ENCODE measurements at places on chromosomes 2 and 18.

GRCh38 chr18:42310956-42311355 is 355.9 kb downstream of the PIK3C3 start:
- DNase-seq: no peak

GRCh38 chr2:217107480-217107879 is 247.6 kb upstream of the TNP1 start:
- no peak for DNase-seq

GRCh38 chr2:173221937-173222594 is 132.6 kb upstream of the CDCA7 start:
- DNase-seq: no peak

GRCh38 chr18:31978616-31979015 is 35.7 kb upstream of the TRAPPC8 start:
- DNase-seq: no peak

DNA sequence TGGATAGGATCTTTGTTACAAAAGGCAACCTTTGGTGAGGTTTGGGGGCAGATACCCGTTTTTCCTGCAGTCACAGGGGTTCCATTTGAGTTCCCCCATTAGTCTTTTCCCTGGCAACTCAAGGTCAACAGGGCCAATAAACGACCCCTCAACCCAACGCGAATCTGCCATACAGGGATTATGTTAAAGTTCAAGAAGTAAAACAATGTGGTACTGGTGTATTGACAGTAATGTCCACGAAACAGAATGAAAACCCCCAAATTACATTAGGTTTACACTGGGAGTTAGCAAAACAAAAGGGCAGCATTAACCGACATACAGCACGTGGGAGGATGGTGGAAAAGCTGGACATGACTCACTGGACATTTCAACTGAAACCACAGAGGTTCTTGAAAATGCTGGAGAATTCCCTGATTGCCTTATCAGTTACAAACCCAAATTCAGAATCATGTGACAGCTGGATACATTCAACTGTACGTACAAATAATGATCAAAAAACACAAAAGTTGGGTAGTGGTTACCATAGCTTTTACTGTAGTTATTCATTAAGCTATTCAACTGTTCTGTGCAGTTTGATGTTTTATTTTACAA is 4.9 kb upstream of the IMP4 start:
- DNase-seq: no peak

GRCh38 chr2:227545990-227546389 is 52.7 kb upstream of the SCYGR2 start:
- no peak for DNase-seq

DNA sequence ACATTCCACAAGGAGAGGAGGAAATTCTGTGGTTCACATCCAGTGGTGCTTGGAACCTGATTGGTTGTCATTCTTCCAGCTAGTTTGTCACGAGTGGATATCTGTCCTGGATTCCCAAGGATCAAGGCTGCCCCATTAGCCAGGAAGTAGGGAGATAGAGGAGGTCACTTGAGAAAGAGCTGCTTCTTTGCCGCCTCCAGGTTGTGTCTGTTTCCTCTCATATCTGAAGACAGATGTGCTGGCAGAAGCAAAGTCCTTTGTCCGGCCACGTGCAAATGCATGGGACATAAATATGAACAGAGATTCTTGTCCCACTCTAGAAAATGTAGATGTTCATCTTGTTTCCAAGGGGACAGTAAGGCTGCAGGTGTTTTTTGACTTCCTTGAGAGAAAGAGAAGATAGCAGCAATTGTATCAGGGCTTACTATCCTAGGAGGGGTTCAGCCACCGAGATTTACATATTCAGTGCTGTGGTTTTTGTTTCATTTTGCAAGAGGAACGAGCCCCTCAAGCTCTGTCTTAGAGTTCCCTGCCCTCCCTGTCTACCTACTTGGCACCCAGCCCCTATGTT is 174.4 kb downstream of the RPIA start:
- DNase-seq: no peak

DNA sequence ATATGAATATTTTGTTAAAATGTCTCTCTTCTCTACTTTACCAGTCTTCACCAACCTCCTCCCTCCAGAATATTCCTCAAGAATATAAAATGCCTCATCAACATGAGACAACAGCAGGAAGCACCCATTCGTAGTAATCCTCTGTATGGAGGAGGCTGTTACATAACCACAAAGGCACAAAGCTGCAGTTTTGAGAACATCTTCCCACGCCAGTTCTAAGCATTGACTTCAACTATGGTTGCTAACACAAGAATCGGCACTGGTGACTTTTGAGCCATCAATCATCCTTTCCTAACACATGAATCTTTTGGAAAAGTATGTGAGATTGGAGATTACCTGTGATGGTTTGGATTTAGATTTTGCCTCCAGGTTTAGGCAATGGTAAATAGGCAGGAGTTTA is 54.9 kb upstream of the CYP1B1 start:
- DNase-seq: no peak

GRCh38 chr2:112690853-112691401 is 29.9 kb upstream of the NT5DC4 start:
- DNase-seq: no peak

DNA sequence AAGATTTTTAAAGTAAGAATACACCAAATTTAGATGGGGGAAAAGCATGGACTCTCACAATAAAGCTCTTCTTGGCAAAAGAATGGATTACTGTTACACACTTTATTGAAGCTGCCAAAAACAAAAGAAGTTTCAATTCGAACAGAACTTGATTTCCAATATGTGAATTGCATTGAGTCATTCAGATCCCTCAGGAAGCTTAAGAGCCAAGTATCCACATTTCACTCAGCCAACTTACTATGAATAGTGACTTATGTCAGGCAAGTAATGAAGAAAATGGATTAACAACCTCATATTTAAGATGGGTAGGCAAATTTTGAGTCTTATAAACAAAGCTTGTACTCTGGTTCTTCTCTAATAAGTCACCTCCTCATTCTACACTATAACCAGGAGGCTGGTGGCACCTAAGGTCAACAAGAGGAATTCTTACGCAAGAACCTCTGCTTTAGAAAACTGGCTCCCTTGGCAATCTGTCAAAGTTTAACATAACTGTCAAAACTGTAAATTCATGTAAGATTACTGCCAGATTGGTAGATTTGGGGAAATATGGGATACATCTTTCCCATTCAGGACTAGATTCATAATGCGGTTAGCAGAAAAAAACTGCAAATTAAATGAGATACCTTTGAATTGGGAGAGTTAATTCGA is 6.0 kb downstream of the HADHA start:
- DNase-seq: peak; percentile 18

GRCh38 chr2:4715065-4715464 is 977.1 kb upstream of the SOX11 start:
- no peak for DNase-seq

DNA sequence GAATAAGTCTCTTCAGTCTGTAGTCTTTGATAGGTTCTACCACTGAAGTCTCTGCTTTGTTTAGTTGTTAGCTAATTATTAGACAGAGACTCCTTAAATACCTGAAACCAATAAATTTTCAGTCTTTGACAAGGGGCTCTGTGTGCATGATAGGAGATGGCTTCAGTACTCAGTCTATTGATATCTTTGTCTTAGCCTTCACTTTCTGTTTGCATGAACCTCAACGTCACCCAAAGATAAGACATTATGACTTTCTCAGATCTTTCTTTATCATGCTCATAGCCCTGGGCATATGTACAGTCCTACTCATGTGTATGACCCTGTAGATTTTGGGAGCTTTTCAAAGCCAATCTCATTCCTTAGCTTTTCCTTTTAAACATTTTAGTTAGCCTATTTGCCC is 183.5 kb upstream of the GCFC2 start:
- no peak for DNase-seq

DNA sequence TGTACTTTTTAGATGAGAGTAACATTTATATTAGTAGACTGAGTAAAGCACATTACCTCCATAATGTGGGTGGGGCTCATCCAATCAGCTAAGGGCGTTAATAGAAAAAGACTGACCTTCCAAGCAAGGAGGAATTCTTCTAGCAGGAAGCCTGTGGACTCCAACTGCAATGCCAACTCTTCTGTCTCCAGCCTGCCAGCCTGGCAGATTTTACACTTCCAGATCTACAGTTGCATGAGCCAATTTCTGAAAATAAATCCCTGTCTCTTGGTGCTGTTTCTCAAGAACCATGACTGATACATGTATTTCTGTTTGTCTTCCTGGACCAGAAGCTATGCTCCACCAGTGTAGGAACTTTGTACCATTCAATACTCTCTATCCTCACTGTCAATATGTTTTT is 69.0 kb upstream of the LMAN1 start:
- no peak for DNase-seq
